ENCODE measurements at places on chromosomes 16 and 17.

DNA sequence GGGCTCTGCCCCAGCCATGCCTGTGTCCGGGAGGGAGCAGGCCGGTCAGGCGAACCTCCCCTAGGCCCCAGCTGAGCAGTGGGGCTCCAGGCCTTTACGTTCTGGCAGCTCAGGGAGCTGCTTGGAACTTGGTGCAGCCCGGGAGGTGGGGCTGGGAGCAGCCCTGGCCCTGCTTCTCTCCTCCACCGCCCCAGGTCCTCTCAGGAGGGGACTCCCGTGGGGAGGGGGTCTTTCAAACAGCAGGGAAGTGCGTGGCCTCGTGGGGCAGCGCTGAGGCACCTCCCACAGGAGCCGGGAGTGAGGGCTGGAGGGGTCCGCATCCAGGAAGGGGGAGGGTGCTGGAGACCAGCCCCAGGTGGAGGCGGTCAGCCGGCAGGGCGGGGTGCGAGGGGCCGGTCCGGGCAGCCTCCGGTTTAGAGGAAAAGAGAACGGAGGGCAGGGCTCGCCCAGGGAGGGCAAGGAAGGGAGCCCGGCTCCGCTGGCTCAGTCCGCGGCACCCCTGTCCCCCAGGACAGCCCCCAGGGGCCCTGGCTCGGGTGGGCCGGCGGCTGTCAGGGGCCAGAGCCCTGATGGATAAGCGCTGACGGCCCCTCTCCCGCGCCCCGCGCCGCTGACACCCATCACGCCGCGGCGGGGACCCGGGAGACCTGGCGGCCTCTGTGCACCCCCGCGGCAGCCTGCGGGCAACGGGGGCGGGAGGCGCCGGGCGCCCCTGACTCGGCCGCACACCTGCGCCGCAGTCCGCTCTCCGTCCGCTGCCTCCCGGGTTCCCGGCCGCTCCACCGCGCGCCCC lies 587 bp upstream of the PRR35 start:
- no peak for DNase-seq

DNA sequence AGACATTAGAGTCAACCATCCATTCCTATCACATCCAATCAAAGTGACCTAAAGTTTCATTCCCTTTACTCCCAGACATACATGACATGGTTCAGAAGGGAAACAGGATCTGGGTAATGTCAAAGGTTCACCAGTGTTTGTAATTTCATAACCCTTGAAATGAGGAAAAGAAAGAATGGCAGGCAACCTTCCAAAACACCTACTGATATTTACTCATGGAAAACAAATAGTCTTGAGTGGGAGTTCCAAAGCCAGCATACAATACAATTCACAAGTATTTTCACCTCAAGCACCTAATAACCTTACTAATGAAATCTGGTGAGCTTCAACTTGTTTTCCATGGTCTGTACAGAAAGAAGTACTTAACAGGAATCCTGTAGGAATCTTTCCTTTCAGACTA lies 72.5 kb upstream of the AXIN2 start:
- no peak for DNase-seq

GRCh38 chr17:74780443-74781238 lies 4.5 kb upstream of the NAT9 start:
- DNase-seq = no peak

GRCh38 chr16:26856271-26856670 lies 210.5 kb upstream of the C16orf82 start:
- no peak for DNase-seq

DNA sequence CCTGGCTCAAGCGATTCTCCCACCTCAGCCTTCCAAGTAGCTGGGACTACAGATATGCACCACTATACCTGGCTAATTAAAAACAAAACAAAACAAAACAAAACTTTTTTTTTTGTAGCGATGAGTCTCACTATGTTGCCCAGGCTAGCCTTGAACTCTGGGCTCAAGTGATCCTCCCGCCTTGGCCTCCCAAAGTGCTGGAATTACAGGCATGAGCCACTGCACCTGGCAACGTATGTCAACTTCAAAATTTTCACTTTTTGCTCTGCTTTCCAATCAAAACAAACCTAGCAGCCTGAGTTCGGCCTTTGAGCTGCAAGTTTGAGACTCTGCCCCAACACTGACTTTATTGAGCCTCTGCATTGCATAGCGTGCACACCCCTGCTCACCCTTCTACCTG lies 4.5 kb upstream of the RAI1 start:
- DNase-seq = no peak

GRCh38 chr17:40559564-40559916 lies 5.7 kb downstream of the CCR7 start:
- no peak for DNase-seq

DNA sequence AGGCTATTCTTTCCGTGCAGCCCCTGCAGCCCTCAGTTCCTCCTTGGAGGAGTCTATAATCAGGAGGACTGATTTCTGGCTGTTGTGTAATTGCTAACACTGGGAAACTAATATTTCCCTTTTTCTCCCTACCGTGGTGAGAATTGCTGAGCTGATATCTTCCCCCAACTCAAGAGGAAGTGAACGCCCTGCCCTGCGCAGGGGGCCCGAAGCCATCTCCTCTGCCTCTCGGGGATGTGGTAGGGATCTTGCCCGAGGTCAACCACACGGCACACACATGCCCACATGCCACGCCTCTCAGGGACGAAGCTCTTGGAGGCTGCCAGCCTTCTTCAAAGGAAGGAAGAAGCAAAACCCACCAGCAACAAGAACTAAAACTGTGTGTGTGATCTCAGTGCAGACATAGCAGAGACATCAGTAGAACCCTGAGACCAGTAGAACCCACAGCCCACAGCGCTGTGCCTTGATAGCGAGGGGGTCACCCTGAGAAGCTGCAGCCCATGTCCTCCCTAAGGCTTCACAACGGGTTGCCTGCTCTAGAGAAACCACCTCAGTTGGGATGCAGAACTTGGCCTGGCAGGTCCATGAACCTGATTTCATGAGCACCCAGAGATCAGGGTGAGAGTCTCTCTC lies 8.9 kb upstream of the ULK2 start:
- DNase-seq = no peak

DNA sequence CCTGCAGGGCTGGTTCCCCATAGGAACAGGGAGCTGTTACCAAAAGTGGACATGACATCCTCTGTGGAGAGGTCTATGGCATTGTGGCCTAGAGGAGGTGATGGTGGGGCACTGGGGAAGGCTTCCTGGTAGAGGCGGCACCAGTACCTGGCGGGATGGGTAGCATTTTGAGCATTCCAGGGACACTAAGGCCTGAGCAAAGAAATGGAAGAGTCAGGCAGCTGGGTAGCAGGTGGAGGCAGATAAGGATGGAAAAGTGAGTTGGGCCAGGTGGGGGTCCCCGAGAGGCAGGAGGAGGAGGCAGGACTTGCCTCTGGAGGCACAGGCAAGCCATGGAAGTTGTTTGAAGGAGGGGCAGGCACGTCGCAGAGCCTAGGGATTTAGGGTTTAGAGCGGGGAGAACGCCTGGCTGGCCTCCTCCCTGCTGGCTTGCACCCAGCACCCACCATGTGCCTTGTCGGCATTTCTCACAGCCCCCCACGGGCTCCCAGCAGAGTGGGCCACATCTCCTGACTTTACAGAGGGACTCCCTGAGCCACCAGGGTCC lies 5.1 kb upstream of the ADCY7 start:
- DNase-seq = no peak

DNA sequence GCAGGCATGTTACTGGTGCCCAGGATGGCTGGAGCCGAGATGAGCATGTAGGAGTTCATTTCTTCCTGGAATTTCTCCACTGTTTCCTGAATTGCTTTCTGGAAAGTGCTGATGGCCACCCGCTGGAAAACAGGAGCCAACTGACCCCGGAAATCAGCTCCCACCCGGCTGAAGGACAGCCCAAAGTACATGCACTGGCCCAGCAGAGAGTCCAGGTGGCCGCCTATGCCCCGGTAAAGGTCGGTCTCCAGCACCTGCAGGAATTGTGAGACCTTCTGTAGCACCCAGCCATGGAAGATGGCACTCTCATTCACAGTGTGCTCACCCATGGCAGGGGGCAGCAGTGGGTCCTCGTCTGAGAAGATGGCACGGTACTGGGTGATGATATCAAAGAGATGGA lies 4.3 kb upstream of the PDF start:
- DNase-seq = no peak

GRCh38 chr17:13638855-13639458 lies 37.2 kb upstream of the HS3ST3A1 start:
- DNase-seq = no peak

- peak; percentile 6 for DNase-seq
Measured at GRCh38 chr16:49431591-49432290, 58.1 kb downstream of the C16orf78 start.

DNA sequence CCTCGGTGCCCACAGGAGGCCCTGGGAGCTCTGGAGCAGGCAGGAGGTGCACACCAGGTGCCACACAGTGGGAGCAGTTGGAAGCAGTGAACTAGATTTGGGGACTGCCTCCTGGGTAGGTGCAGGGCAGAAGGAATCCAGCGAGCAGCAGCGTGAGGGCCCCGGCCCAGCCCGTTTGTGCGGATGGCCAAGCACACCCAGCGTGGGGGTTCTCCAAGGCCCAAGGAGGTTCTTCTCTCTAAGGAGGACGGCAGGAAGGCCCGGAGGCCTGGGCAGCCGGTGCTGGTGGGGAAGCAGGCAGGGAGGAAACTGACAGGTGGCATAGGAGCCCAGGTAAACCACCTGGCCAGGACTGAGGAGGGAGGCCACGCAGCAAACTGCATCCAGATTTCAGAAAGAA lies 17.0 kb downstream of the SOX8 start:
- DNase-seq = no peak

- DNase-seq = no peak
Measured at GRCh38 chr17:20009052-20009301, 182 bp upstream of the SPECC1 start.

DNA sequence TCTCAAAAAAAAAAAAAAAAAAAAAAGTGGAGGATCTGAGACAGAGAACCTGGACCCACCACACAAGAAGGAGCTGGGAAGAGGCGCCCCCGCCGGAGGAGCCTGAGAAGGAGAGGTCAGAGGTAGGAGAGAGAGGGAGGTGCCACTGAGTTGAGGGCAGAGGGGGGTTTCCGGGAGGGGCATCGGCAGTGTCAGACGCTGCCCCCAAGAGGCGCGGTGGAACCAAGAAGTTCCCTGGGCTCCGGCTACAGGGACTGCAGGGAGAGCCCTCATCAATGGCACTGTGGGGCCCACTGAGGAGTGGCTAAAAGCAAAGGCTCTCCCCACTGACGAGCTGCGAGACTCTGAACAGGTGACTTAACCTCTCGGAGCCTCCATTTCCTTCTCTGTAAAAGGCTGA lies 4.2 kb downstream of the CCDC42 start:
- DNase-seq = no peak

- DNase-seq = no peak
Measured at GRCh38 chr17:76943202-76943601, 75.0 kb downstream of the MGAT5B start.

GRCh38 chr16:52921104-52921503 lies 131.6 kb downstream of the CHD9NB start:
- DNase-seq = no peak

DNA sequence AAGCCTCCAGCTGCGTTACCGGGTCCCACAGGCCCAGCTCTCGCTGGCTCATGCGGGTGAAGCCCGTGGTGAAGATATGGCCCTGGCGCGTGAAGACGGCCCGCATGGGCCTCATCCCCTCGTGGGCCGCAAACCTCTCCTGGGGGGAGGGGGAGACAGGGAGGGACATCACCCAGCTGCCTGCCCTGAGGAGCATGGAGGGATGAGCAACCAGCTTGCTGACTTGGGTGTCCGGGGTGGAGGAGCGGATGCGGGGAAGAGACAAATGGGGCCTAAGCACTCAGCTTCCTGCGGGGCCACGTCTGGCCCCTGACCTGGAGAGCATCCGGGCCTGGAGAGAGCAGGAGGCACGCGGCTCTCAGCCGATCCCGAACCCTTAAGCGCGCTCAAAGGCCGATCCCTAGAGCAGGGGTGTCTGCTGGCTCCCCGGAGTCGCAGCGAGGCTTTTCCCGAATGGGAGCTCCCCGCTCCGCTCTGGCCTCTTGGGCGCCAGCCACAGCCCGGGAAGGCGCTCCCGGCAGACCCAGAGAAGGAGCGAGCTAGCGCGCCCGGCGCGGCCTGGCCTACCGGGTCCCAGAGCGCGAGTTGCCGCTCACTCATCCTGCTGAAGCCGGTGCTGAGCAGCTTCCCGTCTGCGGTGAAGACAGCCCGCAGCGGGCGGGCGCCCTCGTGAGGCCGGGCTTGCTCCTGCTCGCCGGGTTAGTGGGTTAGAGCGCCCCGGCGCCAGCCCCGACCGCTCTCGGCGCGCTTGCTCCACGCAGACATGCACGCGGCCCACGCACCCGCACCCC lies 5.0 kb downstream of the CORO6 start:
- peak; percentile 74 for DNase-seq

- peak; percentile 59 for DNase-seq
Measured at GRCh38 chr17:18258356-18259038, at the start of gene FLII. FLII (minus strand) TSS chr17:18258738; CDS start chr17:18258690, 48 bp downstream.

GRCh38 chr16:35319536-35320192 lies 1860.3 kb downstream of the TP53TG3F start:
- no peak for DNase-seq

DNA sequence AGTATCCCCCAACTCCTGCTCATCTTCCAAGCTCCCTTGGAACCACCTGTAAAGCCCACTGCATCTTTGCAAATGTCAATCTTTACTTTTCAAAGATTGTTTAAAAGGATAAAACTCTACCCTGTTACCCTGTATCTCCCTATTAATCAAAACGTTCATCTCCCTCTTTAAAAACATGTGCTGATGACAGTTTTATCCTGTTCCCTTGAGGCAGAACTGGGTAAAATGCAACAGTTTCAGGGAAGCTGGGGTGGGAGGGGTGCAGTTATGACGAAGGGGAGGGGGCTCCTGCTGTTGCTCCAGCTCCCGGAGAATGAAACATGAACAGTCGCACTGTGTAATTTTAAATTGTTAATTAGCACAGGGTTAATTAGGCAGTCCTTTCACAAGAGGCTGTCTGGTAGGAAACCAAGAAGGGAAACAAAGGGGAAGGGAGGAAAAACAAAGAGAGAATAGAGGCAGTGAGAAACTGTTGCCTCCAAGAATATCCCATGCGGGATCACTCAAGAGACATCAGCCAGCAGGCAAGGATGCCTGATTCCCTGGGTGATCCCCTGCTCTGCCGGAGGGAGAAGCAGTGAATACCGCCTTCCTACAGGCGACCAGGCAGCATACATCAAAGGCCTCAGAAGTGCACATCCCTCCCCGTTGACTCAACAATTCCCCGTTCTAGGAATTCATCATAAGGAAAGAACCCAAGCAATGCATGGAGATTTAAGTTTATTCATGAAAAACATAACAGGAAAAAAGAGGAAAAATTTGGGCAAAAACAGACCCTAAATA lies 84.2 kb downstream of the ZFHX3 start:
- no peak for DNase-seq

DNA sequence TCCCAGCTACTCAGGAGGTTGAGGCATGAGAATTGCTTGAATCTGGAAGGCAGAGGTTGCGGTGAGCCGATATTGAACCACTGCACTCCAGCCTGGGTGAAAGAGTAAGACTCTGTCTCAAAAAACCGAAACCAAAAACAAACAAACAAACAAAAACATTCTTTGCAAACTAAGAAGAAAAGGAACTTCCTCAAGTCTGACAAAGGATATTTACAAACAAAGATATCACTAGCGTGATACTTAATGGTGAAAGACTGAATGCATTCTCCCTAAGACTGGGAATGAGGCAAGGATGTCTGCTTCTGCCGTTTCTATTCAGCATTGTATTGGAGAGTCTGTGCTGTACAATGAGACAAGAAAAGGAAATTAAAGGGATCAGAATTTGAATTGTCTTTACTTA lies 10.5 kb upstream of the MPO start:
- no peak for DNase-seq

- no peak for DNase-seq
Measured at GRCh38 chr16:83615141-83615952, 192.4 kb upstream of the HSBP1 start.

Measured in glutamatergic neuron (in vitro differentiated cells).